GOT3 (cell line): ENCODE measurements at places on chromosomes 4 and X.

DNA sequence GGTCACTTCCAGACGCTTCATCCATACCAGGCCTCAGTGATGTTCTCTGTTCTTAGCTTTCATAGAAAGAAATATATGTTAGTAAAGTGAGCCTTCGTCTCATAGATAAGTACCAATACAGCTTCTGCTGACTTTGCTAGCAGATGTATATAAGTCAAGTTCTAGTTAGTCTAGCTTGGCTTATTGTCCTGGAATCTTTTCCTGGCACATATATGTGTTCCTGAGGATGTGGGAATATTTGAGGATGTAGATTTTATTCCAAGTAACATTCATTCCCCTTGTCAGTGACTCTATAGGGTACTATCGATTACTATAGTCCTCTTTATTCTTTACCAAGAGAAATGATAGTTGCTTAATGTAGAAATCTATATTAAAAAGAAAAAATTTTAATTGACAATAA, 135.2 kb upstream of the FAM9C start:
- DNase-seq: no peak

DNA sequence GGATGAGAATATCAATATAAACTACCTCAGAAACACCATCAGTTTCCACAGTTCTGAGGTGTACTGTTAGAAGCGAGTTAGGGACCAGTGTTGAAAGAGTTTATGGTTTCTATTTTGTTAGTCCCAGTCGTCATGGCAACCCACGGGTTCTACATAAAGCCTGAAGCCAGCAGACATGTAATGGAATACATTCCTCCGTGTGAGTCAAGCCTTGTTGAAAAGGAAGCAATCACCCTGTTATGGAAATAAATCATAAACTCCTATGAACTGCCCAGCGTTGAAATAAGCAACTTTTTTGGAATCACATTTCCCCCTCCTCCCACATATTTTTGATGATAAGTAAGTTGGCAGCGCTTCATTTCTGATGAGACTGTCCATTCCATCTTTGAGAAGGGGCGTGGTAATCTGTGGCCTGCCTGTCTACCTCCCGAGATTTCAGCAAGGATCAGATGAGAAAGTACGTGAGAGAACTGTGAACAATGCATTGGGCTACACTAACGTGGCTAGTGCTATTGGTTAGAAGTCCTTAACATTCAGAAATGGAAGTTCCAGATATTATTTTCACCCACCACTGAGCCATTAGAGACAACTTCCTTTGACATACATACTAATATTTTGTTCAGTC, 40.4 kb upstream of the PDHA1 start:
- DNase-seq: no peak

GRCh38 chrX:1026263-1027015, 186.0 kb downstream of the CRLF2 start:
- DNase-seq: no peak

DNA sequence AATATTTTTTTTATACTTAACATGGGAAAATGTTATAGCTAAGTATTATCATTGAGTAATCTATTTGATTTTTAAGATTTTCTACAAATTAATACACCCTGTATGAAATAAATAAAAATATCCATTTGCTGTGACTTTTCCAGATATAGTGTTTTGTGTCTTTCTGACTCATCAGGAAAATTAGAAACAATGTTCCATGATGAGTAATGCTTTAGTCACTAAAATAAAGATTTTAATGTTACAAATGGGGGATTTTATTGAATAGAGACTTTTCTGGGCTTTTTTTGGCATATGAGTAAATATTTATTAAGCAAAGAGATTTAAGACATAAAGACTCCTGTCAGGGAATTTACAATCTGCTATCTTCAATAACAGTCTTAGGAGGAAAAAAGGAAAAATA, 279.2 kb upstream of the NOCT start:
- no peak for DNase-seq

GRCh38 chr4:73533515-73534422, 52.2 kb downstream of the AFM start:
- no peak for DNase-seq

DNA sequence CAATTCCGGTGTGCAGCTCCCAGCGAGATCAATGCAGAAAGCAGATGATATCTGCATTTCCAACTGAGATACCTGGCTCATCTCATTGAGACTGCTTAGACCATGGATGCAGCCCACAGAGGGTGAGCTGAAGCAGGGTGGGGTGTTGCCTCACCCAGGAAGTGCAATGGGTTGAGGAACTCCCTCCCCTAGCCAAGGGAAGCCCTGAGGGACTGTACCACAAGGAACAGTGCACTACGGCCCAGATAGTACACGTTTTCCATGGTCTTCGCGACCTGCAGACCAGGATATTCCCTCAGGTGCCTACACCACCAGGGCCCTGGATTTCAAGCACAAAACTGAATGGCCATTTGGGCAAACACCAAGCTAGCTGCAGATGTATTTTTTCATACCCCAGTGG, 150.0 kb downstream of the TET2 start:
- DNase-seq: no peak

GRCh38 chrX:109360301-109360700, 121.6 kb downstream of the GUCY2F start:
- no peak for DNase-seq

DNA sequence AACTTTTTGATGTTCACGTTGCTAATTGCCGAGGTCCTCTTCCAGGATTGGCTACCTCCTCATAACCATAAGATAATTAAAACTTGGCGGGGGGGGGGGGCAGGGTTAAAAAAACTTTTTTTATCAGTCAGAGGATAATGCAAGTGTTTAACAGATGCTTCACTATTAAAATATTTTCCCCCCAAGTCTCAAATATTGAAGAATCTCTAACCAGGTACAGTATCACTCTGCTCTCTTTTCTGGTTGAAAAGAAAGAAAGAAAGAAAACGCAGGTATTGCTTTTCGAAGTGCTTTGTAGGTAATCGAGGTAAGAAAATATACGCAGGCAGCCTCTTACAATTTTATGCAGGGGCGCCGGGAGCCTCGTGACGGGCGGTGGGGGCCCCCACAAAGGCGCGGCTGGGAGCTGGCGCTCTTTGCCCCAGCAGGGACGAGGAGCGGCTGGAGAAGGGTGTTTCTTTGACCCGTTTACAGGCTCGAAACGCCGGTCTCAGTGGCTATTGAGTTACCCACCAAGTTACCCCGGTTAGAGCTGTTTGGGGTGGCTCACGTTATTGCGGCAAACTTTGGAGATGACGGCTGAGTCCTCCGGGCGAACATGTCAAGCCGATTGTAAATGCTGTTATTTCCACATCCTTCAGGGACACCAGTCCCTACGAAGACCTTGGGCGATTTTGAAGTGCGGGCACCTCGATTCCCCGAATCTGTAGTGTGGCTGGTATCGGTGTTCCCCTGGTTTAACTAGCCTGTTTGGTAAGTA, 477 bp upstream of the HAND2 start:
- no peak for DNase-seq

DNA sequence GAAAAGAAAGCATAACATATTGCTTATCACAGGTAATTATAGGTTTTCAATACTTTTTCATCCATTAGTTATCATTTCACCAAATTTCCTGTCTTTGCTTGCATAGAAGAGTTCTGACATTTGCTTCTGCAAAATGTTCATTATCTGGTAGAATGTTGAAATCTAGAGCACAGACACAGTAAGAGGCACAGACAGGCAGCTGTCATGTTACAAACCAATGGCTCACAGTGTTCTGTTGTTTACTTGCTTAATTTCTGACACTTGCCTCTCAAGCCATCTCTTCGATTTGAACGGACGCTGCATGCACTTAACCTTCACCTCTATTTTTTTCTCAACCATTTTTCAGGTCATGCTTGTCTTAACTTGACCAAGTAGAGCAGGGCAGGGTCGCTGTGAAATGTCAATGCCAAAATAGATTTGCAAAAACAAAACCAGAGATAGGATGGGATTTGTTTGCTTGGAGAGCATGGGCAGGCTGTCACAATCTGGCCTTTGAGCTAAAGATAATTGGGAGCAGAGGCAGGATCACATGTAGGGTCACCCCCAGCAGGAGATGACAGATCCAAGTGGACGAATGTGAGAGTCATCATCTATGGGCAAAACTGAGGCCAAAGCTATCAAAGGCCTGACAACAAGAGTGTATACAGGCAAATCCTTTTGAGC, 292.3 kb downstream of the SMARCA1 start:
- no peak for DNase-seq
